Stimulated activated CD4-positive, alpha-beta T cell treated with anti-CD3 and anti-CD28 coated beads, Interleukin-4, amount 100 ng/mL, for 48 hours (primary cell): ENCODE measurements at places on chromosomes 6 and 20.

GRCh38 chr6:27847706-27848105 lies 64.5 kb downstream of the OR2B2 start:
- no peak for DNase-seq

DNA sequence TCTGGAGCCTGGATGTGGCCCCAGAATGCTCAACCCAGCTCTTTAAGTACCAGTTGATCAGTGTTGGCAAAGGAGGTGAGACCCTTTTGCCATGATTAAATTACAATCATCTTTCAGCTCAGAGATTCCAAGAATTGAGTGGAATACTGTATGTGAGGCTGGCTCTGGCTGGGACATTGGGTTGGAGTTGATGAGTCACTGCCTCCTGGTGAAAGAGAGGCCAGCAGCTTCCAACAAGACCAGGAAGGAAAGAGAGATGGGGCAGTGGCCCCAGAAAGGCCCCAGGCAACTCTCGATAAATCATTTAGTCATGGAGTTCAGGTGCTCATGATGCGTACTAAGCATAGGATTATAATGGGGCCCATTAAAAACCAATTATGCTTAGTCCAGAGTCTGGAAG lies 2.1 kb downstream of the TGM6 start:
- no peak for DNase-seq

GRCh38 chr20:50693001-50693400 lies 1.7 kb upstream of the RIPOR3 start:
- DNase-seq = no peak

DNA sequence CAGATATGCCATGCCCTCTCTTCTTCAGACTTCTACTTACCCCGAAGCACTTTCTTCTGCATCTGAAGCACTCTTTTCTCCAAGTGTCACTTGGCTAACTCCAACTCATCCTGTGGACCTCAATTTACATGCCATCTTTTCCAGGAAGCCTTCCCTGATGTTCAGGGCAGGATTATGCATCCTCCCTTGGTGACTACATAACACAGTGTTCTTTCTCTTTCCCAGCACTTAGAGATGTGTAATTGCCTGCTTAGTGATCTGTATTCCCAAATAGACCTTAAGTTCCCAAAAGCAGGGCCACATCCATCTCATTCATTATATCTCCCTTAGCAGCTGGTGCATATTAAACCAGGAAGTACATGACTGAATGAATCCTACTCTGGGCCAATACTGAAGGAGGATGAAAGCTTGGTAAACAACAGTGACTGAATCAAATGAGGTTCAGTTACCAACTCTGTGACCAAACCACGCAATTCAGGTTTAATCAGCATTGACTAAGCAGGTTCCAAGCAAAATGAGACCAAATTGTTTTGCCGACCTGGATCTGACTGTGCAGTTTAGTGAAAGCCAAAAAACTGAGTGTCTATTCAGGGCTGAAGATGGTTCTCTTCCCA lies 121.4 kb upstream of the TCF21 start:
- no peak for DNase-seq
